ENCODE measurements at places on chromosomes 2 and 18.

DNA sequence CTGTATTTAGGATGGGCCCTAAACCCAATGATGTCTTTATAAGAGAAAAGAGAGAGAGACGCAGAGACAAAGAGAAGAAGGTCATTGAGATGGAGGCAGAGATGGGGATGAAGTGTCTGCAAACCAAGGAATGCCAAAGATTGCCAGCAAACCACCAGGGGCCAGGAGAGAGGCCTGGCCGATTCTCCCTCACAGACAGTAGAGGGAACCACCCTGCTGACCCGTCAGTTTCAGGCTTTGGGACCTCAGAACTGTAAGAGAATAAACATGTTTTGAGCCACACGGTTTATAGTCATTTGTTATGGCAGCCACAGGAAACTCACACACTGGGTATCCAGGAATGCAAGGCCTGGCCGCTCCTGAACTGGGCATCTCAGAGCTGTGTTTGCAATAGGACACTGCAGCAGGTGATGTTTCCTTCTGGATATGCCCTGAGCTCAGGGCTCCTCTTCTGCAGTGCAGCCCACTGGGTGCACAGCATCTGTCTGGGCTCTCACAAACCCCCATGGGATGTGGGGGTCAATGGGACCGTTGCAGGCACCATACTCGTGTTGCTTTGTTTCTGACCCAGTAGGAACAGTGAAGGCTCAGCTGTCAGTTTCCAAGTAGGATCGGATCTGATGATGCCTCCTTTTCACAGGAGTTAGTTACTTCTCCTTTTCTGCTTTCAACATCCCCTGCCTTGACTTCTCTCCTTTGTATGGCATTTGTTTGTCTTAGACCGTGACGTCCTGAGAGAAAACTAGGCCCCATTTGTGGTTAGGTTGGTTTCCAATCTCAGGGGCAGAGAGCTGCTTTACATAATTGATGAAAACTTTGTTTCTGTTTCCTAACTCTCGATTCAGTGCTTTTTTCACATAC is 20.8 kb downstream of the PTPN18 start:
- DNase-seq = no peak

- no peak for DNase-seq
These were observed 6.0 kb downstream of the RETREG2 start for GRCh38 chr2:219184121-219184520.

GRCh38 chr2:121577381-121577780 is 46.7 kb downstream of the RNU4ATAC start:
- no peak for DNase-seq

- no peak for DNase-seq
These were observed 45.6 kb downstream of the ATOH8 start for GRCh38 chr2:85799215-85799956.

DNA sequence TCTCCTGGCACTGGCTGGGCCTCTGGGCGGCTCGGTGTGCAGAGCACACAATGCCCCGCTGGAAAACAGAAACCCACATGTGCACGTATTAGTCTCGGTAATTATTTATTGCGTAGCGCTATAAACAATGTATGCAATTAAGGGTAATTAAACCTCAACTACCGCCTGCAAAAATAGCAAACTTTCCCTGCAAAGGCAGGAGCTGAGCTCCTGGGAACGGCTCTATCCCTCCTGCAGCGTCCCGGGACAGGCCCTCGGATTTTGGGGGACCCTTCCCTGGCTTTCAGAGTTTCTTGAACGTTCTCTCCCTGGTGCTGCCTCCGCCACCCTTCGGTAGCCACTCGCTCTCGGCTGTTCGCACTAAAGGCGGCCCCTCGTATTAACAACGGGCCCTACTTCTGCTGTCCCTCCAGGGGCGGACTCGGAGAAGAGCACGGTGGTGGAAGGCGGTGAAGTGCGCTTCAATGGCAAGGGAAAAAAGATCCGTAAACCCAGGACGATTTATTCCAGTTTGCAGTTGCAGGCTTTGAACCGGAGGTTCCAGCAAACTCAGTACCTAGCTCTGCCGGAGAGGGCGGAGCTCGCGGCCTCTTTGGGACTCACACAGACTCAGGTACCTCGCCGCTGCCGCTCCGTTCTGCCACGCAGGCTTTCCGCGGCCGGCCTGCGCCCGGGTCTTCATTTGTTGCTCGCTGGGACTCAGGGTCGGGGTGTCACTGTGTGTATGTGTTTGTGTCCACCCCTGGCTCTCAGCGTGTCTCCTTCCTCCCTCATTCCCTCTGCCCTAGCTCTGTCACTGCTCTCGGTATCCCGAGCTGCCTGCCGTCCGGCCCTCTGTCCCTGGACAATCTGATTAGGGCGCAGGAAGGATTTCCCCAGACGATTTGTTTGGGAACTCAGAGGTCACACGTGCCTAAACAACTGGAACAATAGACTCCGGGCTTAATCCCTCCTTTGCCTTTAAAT is 1.2 kb downstream of the DLX1 start:
- no peak for DNase-seq

DNA sequence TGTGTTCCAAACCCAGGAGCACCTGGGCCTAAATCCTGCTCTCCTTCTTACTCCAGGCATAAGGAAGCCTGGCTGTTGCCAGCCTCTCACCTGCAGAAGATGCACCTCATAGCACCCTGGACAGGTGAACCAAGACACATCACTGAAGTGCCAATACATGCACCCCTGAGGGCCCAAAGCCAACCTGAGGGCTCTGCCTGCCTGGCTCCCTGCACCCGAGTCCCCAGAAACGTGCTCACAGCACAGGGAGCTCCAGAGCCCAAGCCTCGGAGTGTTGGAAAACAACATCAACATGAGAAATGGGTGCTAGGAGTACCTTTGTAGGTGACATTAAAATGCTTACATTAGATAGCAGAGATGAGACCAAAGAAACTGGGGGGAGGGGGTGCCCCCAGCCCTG is 96.3 kb upstream of the RAB6C start:
- DNase-seq = no peak

GRCh38 chr2:196504788-196505187 is 134.7 kb upstream of the CCDC150 start:
- no peak for DNase-seq

DNA sequence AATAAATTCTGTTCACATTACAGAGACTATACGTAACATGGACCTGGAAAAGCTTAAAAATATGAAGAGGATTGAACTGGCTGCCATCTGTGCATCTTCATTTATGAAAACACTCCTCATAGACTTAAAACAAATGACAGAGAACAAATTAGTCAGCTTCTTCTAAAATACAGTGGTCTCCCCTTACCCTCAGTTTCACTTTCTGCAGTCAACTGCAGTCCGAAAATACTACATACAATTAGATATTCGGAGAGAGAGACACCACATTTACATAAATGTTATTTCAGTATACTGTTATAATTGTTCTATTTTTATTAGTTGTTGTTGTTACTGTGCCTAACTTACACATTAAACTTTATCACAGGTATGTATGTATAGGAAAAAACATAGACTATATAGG is 6.5 kb downstream of the RNF103 start:
- DNase-seq = no peak

DNA sequence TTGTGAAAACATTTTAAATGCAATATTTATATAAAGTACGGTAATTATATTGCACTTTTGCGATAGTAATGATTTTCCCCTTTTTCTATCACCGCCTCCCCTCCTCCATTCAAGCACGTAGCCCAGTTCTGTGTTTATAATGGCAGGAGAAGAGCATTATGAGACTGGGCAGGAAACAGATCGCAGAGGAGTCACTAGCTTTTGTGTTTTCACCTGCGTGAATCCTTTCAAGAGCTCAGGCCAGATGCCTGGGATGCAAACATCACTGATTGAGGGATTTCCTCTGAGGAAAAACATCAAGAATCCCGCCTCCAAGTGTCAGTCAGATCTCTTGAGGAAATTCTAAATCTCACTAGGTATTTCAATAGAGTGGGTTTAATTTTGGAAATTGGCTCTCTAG is 178.4 kb upstream of the FN1 start:
- DNase-seq = no peak

DNA sequence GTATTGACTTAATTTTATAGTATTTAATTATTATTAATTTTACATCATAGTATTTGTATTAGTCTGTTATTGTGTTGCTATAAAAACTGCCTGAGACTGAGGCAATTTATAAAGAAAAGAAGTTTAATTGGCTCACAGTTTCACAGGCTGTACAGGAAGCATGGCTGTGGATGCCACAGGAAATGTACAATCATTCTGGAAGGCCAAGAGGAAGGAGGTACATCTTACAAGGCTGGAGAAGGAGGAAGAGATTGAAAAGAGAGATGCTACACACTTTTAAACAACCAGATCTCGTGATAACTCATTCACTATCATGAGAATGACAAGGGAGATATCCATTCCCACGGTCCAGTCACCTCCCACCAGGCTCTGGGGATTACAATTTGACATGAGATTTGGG is 2019.4 kb upstream of the PIK3C3 start:
- DNase-seq = no peak

DNA sequence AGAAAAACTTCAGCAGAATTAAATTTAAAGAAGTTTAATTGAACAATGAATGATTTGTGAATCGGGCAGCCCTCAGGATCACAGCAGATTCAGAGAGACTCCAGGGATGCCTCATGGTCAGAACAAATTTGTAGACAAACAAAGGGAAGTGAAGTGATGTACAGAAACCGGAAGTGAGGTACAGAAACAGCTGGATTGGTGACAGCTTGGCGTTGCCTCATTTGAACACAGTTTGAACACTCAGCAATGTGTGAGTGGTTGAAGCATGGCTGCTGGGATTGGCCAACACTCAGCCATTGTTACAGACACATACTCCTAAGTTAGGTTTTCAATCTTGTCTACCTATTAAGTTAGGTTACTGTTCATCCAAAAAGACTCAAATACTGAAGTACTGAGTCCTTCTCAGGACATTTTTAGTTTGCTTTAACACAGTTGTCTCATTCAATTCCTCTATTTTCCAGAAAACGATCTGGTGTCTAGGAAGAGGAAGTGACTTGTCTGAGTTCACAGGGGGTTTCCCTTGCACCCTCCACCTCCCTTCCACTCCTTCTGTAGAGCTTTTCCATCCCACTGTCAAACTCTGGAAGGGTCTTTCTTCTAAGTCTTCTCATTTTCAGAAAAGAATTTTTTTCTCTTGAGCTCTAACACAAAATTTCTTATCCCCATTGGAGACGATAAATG is 137.9 kb downstream of the SLC4A3 start:
- no peak for DNase-seq

DNA sequence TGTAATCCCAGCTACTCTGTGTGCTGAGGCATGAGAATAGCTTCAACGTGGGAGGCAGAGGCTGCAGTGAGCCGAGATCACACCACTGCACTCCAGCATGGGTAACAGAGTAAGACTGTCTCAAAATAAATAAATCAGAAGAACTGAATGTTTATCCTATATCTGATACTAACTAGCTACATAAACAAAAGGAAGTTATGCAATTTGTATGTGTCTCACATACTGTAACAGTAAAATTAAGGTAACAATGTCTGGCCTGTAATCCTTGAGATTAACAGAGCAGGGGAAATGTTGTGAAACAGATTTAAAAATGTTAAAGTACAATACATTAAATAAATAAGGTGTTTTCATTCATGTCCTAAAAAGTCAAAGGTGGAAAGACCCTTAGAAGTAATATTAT is 150.8 kb downstream of the MEMO1 start:
- DNase-seq = no peak

GRCh38 chr2:18883616-18884456 is 294.5 kb upstream of the NT5C1B start:
- DNase-seq = no peak

DNA sequence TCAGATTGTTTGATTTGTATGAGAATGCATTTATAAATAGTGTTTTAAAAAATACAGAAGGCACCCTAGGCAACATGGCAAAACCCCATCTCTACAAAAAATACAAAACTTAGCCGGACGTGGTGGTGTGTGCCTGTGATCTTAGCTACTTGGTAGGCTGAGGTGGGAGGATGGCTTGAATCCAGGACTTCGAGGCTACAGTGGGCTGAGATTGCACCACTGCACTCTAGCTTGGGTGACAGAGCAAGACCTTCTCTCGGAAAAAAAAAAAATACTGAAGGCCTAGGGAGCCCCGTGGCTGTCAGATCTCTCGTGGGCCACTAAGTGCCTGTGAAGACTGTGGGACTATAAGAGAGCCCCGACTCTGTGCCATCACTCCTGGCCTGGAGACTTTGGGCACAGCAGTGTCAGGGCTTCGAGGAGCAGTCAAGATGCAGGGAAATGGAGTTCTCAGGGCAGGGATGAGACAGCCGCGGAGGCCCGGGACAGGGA is 40.5 kb downstream of the MYO7B start:
- DNase-seq = no peak

DNA sequence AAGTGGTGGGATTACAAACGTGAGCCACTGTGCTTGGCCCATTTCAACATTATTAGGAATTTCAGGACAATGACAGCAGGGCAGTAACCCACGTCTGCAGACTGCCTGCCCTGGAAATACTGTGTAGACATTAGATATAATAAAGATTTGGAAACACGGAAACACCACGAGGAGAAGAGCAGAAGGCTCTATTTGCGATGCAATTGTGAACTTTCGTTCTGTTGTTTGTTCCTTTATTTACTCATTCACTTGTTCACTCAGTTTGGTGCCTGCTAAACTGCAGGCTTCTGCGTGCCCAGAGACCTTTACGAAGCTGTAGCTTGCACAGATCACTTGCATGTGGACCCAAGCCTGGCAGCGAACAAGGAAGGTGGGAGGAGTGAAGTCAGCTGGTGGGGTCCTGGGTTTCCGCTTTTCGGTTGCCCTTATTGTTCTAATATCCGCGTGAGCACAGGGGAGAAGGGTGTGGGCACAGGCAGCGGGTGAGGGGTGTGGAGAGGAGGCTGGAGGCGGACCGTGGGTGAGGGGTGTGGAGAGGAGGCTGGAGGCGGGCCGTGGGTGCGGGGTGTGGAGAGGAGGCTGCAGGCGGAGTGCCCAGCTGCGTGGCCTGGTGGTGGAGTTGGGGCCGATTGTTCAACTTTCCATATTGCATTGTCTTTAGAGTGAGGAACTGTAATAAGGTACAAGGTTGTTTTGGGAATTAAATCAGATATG is 3.4 kb downstream of the COLEC11 start:
- no peak for DNase-seq

DNA sequence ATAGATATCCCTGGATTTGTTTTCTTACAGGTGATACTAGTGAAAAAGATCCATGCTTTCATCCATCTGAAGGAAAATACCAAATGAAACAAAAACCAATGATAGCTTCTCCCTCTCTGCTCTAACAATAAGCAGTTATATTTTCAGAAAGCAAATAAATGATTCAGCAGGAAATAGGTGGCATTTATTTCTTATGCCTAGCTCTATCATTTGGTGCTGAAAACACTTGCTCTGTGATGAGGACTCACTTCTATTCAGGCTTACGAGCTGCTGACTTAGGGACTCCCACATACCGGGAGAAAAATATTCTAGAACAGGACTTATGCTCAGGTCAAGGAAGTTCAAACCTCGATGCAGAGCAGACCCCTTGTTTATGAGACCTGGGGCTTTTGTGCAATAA is 142.6 kb downstream of the SETBP1 start:
- DNase-seq = no peak

DNA sequence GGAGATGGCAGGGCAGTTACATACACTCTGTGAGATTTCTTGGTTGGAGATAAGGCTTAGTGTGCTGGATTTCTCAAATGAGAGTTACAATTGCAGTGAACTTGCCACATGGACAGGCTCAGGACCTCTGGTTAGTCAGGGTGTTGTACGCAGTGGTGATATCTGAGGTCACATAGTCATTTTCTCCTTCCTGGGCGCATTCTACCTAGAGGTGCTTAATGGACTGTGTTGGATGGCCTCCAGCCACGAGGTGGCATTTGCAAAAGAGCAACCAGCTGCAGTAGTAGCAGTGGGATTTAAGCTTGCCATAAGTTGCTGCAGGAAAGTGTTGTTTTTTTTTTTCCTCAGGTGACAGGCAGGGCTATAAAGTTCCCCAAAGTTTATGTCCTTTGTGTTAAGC is 173.8 kb upstream of the TMEM200C start:
- DNase-seq = no peak
